Pulmonary artery endothelial cell (primary cell): ENCODE measurements at places on chromosomes 11 and 22.

GRCh38 chr22:29872144-29872893, 10.7 kb upstream of the MTMR3 start:
- DNase-seq, result no peak

GRCh38 chr22:20807315-20807752, 33.4 kb downstream of the SERPIND1 start:
- no peak for DNase-seq

- DNase-seq, result no peak
These were observed 7.5 kb downstream of the P2RX6 start for GRCh38 chr22:21022507-21022906.

DNA sequence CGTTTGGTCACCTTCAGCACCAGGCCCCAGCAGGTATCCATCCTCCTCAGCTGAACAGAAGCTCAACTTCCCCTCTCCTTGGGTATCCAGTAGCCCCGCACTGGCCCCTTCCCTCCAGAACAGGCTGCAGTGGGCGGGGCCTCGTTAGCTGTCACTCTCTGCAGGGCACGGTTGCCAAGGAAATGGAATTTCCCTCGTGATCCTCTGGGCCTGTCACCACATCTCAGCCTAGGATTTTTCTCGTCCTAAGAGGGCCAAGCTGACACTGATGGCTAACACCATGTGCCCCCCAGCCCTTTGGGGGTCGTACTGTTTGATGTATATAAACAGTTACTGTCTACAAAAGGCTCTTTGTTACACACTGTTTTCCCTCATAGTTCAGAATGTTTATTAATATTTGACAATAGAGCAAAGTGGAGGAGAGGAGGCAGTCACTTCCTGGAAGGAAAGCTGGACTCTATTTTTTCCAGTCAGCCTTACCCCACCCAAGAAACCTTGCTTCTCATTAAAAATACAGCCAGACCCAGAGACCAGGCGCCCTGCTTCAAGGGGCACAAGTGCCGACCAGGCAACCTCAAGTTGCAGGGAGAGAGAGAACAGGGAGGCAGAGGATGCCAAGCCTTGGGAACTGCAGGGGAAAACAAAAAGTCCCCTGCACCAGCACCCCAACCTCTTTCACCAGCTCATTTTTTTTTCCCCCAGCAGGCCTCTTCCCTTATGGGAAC, 44.5 kb downstream of the FEZ1 start:
- no peak for DNase-seq

- no peak for DNase-seq
These were observed 587.0 kb downstream of the DLG2 start for GRCh38 chr11:85040166-85040565.

GRCh38 chr11:46991391-46991790, 54.8 kb downstream of the CSTPP1 start:
- no peak for DNase-seq

DNA sequence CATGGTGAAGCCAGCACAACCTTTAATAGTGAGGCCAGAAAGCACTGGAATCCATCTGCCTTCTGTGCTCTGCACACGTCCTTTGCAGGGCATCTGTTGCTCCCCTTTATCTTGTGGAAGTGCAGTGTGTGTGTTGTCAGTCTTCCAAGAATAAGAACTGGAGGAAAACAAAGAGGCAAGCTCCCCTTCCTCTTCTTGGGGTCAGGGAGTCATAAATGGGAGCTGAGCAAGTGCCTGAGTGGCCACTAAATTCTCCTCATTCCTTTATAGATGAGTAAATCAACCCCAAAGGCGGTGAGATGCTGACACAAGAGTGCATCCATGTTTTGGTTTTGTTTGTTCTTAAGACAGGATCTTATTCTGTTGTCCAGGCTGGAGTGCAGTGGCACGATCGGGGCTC, 38.3 kb downstream of the WT1 start:
- no peak for DNase-seq

DNA sequence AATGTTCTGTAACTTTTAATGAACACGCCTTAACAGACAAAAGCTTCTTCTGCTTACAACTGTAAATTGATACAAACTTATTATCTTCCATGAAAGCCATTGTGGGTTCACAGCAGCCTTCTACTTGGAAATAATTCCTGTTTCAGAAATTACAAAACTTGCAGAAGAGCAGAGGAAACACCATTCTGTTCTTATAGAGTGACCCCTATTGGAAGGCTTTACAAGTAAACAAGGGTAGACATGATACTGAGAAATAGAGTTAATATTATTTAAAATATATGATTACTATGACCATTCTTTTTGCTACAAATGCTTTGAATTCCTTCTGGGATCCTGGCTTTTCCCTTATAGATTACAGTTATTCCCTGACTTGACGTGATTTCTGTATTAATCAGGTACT, 32.4 kb upstream of the KCNA4 start:
- no peak for DNase-seq

DNA sequence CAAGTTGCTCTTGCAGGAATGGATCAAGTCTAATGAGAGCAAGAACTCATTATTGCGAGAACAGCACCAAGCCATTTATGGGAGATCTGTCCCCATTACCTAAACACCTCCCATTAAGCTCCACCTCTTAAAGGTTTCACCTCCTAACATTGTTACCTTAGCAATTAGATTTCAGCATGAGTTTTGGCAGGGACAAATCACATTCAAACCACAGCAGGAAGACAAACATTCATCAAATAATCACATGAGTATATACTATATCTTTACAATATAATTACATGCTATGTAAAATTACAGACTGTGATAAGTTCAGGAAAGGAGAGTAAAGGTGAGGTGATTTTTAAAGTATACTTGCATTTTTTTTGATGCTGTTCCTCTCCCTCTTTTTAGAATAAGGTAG, 6.6 kb upstream of the TEAD1 start:
- no peak for DNase-seq
